ENCODE measurements at places on chromosomes 2 and 18.

DNA sequence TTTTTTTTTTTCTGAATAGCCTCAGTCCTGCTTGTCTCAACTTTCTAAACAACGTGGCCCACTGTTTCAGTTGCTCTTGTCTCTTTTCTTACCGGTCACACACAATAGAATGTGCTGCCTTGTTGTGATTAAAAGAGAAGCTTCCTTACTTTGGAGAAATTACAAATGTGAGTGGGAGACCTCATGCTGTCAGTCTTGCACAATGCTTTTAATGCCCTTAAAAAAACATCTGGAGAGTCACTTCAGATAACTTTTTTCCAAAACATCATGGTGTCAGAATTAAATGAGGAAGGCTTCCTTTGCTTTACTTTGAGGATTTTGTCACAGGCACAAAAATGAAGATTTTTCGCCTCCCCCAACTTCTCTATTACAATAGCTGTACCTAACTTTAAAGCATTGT is 37.7 kb downstream of the LHCGR start:
- DNase-seq: no peak

DNA sequence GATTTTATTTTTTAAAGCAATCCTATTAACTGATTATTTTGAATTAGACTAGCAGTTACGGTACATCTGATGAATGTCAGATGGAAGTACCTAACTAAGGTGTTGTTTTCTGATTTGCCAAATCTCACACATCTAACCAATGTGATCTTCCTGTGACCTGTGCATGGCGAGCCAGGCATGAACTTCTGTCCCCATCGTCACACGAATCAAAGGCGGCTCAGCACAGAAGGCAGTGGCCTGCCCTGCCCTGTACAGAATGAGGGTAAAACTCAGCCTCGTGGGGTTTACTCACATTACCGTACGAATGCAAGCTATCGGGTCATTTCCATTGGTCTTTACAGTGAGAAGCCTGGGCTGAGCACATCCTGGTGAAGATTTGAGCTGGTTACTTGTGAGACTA is 87.3 kb downstream of the WDSUB1 start:
- DNase-seq: no peak

GRCh38 chr18:77969972-77970371 is 720.3 kb downstream of the GALR1 start:
- no peak for DNase-seq

DNA sequence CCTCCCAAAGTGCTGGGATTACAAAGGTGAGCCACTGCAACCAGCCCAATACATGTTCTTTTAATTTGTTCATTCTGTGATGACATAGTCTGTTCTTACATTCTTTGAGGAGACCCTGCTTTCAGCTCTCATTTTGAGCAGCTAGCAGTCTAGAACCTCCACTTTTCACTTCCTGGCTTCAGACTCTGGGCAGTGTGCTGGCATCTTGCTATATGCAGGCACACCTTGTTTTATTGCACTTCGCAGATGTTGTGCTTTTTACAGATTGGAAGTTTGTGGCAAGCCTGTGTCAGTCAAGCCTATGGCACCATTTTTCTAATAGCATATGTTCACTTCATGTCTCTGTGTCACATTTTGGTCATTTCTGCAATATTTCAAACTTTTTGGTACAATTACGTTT is 72.4 kb downstream of the PRKCE start:
- no peak for DNase-seq

DNA sequence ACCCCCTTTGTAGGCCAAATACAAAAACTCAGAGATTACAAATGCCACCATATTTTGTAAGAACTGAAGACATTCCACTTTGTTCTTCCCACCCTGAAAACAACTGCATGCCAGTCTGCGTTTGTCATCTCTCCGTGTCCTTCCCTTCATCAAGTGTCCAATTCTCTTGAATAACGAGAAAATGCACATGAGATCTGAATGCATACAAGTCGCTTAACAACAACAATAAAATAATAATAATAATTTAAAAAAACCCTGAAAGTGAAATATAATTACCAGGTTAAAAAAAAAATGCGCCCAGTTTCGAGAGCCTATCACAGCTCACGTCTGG is 2.0 kb upstream of the SETBP1 start:
- DNase-seq: no peak

DNA sequence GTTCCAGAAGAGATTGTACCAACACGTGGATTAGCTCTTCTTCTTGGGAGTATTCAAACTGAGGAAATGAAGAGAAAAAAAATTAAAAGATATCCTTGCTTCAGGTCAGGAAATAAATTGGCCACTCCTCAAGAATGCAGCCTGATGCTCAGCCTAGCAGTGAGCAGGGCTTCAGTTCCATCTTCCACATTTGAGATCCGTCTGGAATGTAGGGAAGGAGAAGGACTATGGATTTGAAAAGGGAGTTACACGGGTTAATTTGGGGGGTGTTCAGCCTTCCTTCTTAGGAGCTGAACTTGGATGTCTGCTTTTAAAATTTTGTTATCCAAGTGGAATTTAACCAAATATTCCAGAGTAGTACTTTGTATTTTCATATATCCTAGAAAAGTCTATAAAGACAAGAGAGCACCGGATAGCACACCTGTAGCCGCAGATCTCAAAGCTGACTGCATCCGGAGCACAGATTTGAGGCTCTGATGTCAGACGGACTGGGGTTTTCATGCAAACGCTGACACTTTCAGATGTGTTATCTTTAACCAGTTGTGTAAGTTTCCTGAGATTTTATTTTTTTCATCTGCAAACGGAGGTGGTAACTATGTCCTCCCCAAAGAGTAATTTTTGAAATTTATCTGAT is 99.3 kb downstream of the COPS8 start:
- no peak for DNase-seq

- no peak for DNase-seq
Measured at GRCh38 chr2:133865141-133865540, 296.9 kb upstream of the NCKAP5 start.

GRCh38 chr18:40215979-40216378 is 1739.1 kb upstream of the PIK3C3 start:
- no peak for DNase-seq

DNA sequence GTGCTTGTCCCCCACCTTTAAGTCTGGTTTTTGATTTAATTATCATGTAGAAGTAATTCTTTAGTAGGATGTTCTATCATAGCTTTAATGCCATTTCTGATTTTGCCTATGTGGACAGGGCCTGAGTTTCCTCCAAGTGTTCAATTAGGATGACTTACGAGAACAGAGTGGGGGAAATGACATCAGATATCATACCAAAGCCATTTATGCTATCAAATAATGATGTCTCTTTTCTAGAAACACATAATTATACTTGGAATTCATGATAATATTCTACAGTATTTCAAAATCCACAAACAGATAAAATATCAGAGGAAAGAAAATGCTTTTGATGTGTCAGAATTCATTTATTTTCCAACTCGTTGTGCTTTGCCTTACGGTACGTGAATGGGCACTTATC is 165.9 kb upstream of the SPRED2 start:
- no peak for DNase-seq

DNA sequence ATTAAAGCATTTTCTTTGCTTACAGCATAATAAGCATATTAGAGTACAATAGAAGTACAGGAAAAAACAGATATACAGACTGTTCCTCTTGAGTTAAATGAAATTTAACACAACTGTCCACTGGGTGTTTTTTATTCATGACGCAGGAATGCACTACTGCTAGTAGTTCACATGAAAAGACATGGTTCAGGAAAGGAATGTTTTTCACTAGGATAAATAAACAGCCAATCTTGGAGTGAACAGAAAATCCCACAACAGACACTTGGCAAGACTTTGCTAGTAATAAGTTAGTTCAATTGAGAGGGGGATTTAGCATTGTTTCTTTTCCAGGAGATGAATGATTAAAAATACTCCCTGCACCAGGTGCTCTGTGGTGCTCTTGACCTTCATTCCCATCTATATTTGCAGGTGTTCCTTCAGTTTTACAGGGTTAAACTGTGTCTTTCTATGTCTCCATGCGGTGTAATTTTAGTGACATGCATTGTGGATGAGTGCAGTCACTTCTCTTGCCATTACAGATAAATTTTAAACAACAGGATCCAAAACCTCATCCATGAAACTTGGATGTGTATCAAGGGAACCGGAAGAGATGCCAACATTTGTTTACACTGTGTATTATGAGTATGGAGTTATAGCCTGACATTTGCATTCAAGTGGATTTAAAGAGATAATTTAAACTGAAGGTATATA is 796.6 kb downstream of the DSC3 start:
- DNase-seq: no peak

GRCh38 chr2:107556038-107556627 is 270.6 kb upstream of the RGPD4 start:
- no peak for DNase-seq

DNA sequence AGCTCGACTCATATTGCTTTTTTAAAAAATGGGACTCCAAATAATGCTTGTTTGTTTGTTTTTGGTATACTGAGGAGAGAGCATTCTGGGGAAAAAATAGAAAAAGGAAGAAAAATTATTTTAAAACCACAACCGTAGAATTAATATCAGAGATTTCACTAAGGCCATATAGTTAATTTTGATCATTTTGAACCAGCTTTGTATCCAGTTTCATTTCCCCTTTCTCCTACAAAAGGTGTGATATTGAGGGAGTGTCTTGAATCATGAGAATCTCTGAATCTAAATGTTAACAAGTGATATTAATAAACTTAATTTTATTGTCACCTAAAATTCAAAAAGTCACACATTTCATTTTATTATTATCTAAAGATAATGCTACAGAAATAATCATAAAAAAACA is 198.5 kb upstream of the GALNT5 start:
- DNase-seq: no peak

GRCh38 chr18:3647636-3648035 is 197.7 kb downstream of the TGIF1 start:
- DNase-seq: no peak
